Iris pigment epithelial cell (primary cell): ENCODE measurements at places on chromosomes 2 and 18.
A peak's percentile ranks its signal among the peaks of the same experiment; 100 is the strongest.

- no peak for DNase-seq
These were observed 202.5 kb upstream of the SLC8A1 start for GRCh38 chr2:40654346-40654745.

DNA sequence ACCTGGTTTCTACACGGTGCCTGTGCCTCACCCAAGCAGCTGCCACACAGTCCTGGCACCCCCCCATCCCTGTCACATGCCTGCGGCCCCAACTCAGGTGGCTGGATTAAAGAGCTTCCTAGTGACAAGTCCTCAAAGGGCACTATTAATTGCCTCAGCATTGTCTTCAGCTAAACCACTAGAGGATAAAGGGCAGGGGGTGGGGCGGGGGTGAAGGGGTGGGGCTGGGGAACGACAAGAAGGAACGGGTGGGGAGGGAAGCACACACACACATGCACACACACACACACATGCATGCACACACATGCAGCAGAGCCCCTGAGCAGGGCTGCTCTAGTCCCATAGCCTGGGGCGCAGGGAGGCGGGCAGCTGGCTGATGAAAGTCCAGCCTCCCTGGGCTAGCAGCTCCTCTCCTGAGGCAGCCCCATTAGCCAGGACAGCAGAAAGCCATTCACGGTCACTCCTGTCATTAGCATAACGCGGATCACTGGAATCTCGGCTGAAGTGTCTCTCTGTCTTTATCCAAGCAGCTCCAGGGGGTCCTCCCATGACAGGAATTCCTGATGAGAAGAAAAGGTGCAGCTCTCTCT is 7.4 kb upstream of the TEX261 start:
- no peak for DNase-seq

DNA sequence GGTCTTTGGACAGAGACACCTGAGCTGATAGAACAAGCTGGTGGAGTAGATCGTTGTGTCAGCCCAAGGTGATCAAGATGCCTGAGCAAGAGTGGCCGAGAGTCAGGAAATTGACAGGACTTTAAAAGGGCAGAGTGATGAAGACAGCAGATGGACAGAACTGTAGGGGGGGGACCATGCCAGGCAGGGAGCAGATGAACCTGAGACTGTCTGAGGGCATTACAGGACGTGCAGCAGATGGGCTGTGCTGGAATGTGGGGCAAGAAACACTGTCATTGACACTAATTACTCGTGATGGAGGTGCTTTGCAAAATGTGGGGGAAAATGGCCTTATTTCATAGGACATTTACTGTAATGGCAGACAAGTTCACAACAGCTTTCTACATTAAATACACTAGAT is 225.0 kb downstream of the THSD7B start:
- no peak for DNase-seq

DNA sequence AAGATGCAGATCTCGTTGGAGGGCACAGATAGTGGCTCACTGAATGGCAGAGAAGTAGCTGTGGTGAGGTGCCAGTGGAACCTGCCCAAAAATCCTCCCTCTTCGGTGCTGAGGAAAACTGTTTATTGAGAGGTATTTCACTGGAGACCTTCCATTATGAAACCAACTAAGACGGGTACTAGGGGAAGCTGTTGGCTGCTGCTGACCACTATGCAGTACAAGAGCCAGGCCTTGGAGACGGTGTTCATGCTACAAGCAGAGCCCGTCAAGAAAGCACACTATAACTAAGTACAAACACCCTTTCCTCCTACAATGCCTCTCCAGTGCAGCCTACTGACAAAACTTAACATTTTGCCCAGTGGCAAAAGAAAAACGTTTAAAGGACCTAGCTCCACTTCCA is 4.6 kb downstream of the ARL5A start:
- DNase-seq, result no peak

DNA sequence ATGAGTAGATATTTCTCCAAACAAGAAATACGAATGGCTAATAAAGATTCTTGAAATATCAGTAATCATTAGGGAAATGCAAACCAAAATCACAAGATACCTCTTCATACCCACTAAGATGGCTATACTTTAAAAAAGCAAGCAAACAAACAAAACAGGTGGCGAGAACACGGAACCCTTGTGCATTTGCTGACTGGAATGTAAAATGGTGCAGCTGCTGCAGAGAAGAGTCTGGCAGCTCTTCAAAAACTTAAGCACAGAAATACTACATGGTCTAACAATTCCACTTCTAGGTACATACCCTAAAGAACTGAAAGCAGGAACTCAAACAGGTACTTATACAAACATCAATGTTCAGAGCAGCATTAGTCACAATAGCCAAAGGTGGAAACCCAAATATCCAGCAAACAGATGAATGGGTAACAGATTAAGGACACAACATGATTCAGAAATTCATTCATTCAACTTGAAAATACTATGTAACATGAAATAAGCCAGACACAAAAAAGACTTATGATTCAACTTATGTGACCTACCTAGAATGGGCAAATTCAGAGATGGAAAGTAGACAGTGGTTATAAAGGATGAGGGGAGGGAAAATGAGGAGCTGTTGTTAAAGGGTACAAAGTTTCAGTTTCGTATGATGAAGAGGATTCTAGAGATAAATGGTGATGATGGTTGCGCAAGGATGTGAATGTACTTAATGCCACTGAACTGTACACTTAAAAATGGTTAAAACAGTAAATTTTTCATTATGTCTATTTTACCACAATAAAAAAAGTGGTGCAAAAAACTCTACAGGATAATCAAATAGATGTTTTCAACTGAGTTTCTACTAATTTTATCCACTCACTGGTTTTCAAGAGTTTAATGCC is 26.9 kb upstream of the GPR75 start:
- no peak for DNase-seq

GRCh38 chr2:107719141-107719540 is 107.6 kb upstream of the RGPD4 start:
- peak; percentile 4 for DNase-seq

DNA sequence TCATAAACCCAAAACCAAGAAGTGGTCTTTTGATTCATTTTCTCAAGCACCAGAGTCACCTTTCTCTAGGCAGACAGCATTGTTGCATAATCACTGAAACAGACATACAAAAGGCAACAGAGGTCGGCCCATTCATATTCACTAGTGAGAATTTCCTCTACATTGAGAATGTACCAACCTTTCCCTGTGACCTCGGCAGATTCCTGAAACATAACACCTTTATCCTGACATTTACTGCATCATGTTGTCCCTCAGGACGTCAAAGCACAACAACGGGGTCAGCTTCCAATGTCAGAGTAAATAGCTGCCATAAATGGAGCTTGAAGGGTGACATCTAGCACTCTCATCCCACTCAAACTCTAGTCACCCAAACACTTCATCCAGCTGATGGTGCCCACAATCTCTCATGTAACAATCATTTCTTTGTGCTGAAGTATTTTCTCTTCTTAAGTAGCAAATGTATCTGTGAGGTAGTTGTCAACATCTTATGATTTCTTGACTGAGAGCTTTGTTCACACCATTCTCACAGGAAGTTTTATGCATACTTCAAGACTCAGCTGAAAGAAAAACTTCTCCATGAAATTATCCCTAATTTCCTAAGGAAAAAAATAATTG is 802.6 kb upstream of the CHAC2 start:
- DNase-seq, result no peak

- DNase-seq, result no peak
These were observed 265.4 kb downstream of the NUP35 start for GRCh38 chr2:183389546-183390080.

GRCh38 chr2:235347691-235348090 is 146.2 kb upstream of the AGAP1 start:
- DNase-seq, result peak; percentile 88

GRCh38 chr2:233263045-233263570 is 11.6 kb downstream of the ATG16L1 start:
- no peak for DNase-seq

GRCh38 chr2:10414591-10414990 is 33.5 kb downstream of the ODC1 start:
- DNase-seq, result no peak

DNA sequence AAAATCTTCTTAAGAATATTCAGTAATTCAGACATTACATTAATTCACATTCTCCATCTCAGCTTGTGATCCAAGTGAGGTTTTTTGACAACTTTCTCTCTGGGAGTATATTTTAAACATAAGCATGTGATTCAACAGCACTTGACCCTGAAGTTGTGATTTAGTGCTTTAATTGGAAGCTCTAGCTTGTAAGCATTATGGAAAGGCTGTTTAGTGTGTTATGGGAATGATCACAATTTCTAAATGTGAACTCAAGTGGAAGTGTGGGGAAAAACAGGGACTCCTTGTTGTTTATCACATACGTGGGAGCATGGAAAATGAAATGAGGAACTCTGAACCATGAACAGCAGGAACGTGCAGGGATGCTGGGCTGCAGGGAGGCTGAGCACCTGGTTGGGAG is 148.9 kb upstream of the BCL2L11 start:
- no peak for DNase-seq
